ENCODE measurements at places on chromosomes 12 and 14.

DNA sequence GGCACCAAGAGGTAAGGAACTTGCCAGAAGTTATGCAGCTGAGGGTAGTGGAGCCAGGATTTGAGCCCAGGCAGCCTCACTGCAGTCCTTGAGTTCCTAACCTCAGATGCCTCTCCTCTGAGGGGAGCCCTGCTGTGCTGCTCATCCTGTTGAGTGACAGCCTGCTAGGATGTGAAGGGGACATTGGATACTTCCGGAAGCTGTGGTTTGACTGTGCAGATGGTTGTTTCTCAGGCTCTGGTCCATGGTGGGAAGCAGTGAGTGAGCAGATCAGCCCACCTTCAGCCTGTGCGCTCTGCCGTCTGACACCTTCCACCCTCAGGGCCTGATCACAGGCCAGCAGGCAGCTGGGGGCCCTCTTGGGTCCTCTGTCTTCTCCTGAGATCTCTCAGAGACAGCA lies 253.2 kb downstream of the CACNA1C start:
- H3K4me1 ChIP-seq, result peaks cover 62% of the 10 kb centered on the region
- H3K4me3 ChIP-seq, result no peak overlapping the region
- H3K36me3 ChIP-seq, result no peaks in the 10 kb centered on the region
- H3K27me3 ChIP-seq, result no peaks in the 10 kb centered on the region

DNA sequence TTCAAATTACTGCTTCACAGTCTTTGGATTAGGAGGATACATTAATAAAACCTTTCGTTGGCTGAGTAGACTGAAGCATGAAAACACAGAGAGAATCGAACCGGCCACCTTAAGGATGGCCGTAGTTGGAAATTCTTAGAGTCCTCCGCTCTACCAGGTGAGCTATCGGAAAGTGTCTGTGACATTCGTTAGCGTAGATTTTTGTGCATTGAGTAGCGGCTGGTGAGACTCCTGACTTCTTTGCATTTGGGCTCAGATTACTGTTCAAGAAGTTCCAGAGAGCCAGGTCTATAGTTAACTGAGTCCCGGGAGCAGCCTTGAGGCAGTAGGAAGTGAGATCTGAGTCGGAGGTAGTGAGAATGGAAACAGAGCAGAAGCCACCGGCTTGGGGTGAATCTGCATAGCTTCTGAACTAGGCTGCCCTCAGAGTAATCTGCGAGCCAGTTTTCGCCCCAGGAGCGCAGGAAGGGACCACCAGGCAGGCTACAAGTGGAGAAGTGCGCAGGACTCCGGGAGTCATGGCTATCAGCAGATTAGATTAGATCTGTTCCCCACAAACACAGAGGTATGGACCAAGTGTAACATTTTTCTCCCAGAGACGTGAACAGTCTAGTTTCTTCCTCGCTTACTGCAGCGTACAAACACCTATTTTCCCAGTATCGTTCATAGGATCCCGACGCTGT lies 11.0 kb downstream of the OR6S1 start:
- no peak overlapping the region for H3K27ac ChIP-seq
- H3K36me3 ChIP-seq, result no peaks in the 10 kb centered on the region
- H3K4me3 ChIP-seq, result peak overlapping the region; percentile 58
- no peaks in the 10 kb centered on the region for H3K27me3 ChIP-seq
- no peak for DNase-seq
- peaks cover 12% of the 10 kb centered on the region for H3K4me1 ChIP-seq

GRCh38 chr12:122834921-122835749 lies at the start of gene HIP1R:
Gene HIP1R, plus strand, starts transcription at chr12:122835457. Its CDS starts 94 bp downstream, at chr12:122835551.
- H3K4me1 ChIP-seq, result peaks cover 7% of the 10 kb centered on the region
- no peaks in the 10 kb centered on the region for H3K36me3 ChIP-seq
- DNase-seq, result no peak

DNA sequence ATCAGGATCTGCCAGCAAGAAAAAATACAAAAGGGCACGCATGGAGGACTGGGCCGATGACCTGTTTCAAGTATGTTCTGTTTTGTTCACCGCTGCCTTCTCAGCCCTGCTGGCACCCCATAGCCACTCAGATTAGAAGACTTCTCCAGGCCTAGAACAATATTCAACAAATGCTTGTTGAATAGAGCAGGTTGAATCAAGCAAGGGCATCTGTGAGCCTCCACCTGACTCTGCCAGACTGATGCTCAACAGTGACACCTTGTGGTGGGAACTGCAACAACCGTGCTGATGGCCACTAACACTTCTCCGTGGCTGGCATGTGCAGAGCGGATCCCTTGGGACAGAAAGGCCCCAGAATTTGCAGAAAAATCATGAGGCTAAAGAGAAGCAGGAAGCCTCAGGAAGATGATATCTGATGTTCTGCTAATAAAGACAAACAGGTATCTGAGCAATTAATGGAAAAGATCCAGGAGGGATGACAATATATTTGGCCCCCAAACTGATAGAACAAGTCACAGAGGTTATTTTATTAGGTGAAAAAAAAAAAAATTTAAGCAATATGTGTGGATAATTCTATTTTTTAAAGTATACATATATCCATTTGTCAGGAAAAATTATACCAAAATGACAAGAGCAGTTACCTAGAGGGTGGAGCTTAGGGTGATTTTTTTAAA lies 114.3 kb downstream of the KSR2 start:
- no peaks in the 10 kb centered on the region for H3K4me1 ChIP-seq
- no peaks in the 10 kb centered on the region for H3K27me3 ChIP-seq
- no peaks in the 10 kb centered on the region for H3K36me3 ChIP-seq
- no peak overlapping the region for H3K4me3 ChIP-seq

DNA sequence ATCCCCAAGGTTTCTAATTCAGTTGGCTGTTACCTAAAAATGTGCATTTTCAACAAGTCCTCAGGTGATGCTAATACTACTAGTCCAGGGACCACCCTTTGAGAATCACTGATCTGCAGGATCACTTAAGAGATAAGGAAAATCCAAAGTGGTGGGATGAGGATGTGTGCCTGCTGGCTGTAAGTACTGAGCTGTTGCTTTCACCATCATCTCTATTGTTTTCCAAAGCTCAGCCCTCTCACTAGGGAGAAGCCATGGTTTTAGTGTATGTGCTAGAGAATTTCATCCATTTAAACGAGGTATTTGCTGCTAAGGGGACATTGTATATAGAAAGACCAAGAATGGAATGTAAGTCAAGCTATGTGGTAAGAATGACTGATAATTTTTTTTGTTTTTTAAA lies 202.3 kb downstream of the KIF21A start:
- DNase-seq, result no peak
- H3K27me3 ChIP-seq, result no peaks in the 10 kb centered on the region
- no peak overlapping the region for H3K4me3 ChIP-seq
- no peaks in the 10 kb centered on the region for H3K36me3 ChIP-seq
- H3K27ac ChIP-seq, result no peak overlapping the region

DNA sequence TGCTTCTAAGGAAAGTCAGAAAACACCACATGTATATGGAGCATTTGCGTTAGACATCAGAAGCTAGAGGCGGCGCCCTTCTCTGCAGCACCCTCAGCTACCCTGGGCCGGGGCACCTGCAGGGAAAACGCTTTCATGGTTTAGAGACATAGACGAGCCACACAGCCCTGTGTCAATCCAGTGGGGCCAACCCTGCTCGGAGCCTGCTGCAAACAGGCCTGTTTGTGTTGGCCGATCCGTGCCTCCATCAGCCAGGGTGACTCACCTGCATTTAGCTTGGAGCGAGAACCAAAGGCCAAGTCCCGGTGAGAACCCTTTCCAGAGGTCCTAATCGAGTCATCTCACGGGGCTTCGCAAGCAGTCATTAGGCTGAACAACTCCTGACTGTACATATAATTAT lies 19.5 kb upstream of the FZD10 start:
- H3K4me3 ChIP-seq, result no peak overlapping the region
- no peaks in the 10 kb centered on the region for H3K36me3 ChIP-seq
- no peaks in the 10 kb centered on the region for H3K4me1 ChIP-seq

- no peaks in the 10 kb centered on the region for H3K27me3 ChIP-seq
- peaks cover 20% of the 10 kb centered on the region for H3K4me1 ChIP-seq
- H3K36me3 ChIP-seq, result peaks cover 7% of the 10 kb centered on the region
- no peak overlapping the region for H3K4me3 ChIP-seq
- no peak overlapping the region for H3K27ac ChIP-seq
- DNase-seq, result no peak
These were observed 7.3 kb downstream of the AKT1 start for GRCh38 chr14:104788161-104788818.

DNA sequence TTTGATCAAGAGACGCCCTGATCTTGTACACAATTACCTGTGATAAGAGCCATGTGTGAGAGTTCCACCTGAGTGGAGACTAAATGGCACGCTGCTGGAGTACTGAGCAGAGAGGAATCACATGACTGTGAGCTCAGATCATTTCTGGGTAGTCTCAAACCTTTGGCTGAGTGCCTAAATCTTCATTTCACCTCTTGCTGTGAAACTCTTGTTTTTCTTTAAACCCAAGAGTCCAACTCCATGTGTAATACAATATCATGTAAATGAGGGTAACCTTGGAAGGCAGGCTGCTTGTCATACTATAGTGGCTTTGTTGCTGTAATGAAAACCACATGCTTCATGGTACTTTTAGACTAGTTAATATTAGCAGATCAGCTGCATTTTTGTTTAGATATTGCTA lies 156.9 kb downstream of the CAND1 start:
- peaks cover 4% of the 10 kb centered on the region for H3K4me1 ChIP-seq
- H3K4me3 ChIP-seq, result no peak overlapping the region
- H3K27me3 ChIP-seq, result no peaks in the 10 kb centered on the region
- no peak for DNase-seq

- H3K27ac ChIP-seq, result no peak overlapping the region
- no peaks in the 10 kb centered on the region for H3K36me3 ChIP-seq
- H3K27me3 ChIP-seq, result no peaks in the 10 kb centered on the region
- H3K4me3 ChIP-seq, result no peak overlapping the region
- no peaks in the 10 kb centered on the region for H3K4me1 ChIP-seq
- DNase-seq, result no peak
These were observed 200.9 kb downstream of the RAD51B start for GRCh38 chr14:68020493-68020892.

GRCh38 chr14:86646696-86647690 lies 1117.0 kb downstream of the FLRT2 start:
- no peaks in the 10 kb centered on the region for H3K4me1 ChIP-seq

- H3K27me3 ChIP-seq, result no peaks in the 10 kb centered on the region
- H3K4me3 ChIP-seq, result no peak overlapping the region
- H3K4me1 ChIP-seq, result no peaks in the 10 kb centered on the region
- H3K27ac ChIP-seq, result no peak overlapping the region
- peaks cover 3% of the 10 kb centered on the region for H3K36me3 ChIP-seq
These were observed 228.8 kb upstream of the RGS6 start for GRCh38 chr14:71703477-71703876.

DNA sequence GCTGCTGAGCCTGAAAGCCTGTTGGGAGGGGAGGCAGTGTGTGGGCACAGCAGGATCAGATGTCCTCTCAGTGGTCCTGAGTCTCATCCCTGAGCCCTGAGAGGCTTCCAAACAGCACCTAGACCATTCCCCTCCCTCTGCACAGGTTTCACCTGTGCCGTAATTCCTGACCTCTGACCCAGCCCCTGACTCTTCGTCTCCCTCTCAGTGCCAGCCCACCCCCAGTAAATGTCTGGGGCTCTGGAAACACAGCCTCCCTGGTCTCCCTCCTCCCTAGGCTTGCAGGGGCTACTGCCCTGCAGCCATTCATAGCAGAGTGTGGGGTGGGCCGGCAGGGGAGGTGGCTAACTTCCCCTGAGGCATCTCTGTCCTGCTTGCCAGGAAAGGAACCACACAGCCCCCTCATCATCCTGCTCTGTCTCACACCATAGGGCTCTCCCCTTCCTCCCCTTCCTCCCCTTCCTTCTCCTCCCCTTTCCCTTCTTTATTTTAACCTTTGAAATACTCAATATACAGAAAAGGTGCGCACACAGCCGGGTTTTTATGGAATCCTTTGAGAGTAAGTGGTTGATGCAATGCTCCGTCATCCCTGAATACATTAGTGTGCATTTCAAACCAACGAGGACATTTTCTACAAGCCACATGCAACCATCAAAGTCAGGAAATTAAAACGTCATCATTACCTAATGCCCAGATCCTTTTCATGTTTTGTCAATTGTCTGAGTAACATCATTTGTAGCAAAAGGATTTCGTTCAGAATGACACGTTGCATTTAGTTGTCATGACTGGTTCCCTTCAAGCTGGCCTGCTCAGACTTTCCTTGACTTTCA lies 67.0 kb downstream of the PRMT8 start:
- H3K27me3 ChIP-seq, result no peaks in the 10 kb centered on the region
- no peaks in the 10 kb centered on the region for H3K36me3 ChIP-seq
- DNase-seq, result no peak
- no peaks in the 10 kb centered on the region for H3K4me1 ChIP-seq

GRCh38 chr14:71242237-71242748 lies 335.0 kb downstream of the PCNX1 start:
- no peaks in the 10 kb centered on the region for H3K36me3 ChIP-seq
- H3K27ac ChIP-seq, result peak overlapping the region; percentile 69
- H3K4me3 ChIP-seq, result no peak overlapping the region
- no peak for DNase-seq

Measured in ascending aorta (tissue), 2 donors.